ENCODE measurements at places on chromosomes 12 and 14.
A peak's percentile ranks its signal among the peaks of the same experiment; 100 is the strongest.

- DNase-seq, result no peak
Observed at GRCh38 chr12:108835860-108836634, 21.3 kb downstream of the SSH1 start.

DNA sequence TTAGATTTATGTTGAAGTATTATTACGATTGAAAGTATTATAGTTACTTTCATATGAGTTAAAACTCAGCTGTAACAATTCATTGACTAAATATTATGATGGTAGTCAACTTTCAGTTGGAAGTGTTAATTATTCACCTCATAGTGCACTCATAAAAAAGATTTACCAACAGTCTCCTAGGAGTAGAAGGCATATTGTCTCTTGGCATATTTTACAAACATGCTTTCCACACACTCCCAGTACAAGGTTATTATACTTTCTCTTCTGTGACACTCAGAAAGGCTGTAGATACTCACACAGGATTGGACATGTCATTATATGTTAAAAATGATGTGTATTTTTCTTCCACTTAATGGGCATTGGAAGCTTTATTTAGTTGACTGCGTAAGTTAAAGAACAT is 147.1 kb downstream of the NPAS3 start:
- no peak for DNase-seq

- peak; percentile 71 for DNase-seq
Observed at GRCh38 chr12:1662761-1663439, 28.0 kb upstream of the ADIPOR2 start.

GRCh38 chr12:54504550-54504949 is 7.0 kb downstream of the NCKAP1L start:
- no peak for DNase-seq

DNA sequence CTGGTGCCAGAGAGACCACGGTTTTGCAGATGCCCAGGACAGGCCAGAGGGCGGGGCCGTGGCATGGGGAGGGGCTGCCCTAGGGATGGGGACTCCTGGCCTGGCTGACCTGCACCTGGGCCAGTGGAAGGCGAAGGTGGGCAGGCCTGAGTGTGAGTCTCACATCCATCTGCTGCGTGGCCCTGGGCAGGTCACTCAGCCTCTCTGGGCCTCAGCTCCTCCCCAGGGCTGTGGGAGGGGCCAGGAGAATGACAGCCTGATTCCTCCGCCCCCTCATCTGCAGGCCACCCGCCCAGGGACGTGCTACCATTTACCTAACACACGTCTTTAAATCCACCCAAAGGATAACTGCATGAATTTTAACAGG is 90.9 kb downstream of the GALNT9 start:
- DNase-seq, result no peak

- DNase-seq, result no peak
Observed at GRCh38 chr12:56243731-56244181, 13.9 kb downstream of the SLC39A5 start.

- DNase-seq, result no peak
Observed at GRCh38 chr12:111981987-111982386, 31.0 kb downstream of the TMEM116 start.

DNA sequence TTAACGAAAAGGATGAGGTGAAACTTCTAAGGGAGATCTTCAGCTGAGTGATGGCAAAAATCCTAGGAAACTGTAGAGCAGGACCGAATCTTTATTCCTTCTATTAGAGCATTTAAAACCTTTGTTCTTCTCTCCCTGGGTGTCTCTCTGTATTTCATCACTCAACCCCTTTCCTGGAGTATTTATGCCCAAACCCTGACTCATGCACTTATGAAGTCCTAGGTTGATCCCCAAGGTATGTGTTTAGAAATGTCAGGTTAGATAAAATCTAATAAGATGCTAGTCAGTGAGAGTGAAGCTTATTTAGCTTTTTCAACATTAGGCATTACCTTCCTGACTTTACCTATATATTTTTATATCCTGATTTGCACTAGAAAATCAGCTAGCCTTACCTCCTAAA is 239.8 kb upstream of the NPAS3 start:
- DNase-seq, result no peak

- DNase-seq, result no peak
Observed at GRCh38 chr14:28607661-28608060, 158.9 kb upstream of the FOXG1 start.

DNA sequence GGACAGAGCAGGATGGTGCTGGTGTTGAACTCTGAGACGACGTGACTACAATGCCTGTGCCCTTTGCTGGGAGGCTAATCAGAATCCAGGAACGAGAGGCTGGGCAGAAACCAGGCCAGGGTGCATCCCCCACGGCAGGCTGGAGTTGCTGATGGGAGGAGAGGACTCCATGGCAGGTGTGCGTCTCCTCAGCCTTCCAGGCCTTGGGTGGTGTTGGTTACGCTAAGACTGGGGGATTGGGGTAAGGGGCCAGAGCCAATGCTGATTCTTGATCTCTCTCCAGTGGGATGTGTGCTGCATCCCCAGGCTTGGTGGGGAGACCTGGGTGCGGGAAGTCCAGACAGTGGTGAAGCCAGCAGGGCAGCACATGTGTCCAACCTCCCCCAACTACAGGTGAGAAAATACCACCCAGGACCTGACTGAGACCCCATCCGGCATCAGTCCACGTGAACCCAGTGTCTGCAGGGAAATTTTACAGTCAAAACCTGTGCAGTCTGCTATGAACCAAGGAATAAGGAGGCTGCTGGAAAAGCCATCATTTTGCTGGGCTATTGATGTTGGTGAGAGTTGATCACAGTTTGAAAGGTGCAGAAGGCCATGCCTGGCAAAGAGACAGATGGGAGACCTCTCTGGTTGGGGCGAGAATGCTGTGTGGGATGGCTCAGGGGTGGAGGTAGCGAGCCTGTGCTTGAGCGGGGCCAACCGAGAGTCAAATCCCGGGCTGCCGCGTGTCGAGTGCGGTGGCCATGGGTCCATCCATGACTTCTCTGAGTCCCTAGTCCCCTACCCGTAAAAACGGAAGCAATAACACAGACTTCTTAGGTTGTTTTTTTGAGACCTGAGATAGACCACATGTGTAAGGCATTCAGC is 89.8 kb downstream of the NTF3 start:
- DNase-seq, result no peak

- DNase-seq, result no peak
Observed at GRCh38 chr14:79831195-79831892, 380.0 kb downstream of the DIO2 start.

- peak; percentile 49 for DNase-seq
Observed at GRCh38 chr12:12072064-12072760, 1.5 kb downstream of the BCL2L14 start.

DNA sequence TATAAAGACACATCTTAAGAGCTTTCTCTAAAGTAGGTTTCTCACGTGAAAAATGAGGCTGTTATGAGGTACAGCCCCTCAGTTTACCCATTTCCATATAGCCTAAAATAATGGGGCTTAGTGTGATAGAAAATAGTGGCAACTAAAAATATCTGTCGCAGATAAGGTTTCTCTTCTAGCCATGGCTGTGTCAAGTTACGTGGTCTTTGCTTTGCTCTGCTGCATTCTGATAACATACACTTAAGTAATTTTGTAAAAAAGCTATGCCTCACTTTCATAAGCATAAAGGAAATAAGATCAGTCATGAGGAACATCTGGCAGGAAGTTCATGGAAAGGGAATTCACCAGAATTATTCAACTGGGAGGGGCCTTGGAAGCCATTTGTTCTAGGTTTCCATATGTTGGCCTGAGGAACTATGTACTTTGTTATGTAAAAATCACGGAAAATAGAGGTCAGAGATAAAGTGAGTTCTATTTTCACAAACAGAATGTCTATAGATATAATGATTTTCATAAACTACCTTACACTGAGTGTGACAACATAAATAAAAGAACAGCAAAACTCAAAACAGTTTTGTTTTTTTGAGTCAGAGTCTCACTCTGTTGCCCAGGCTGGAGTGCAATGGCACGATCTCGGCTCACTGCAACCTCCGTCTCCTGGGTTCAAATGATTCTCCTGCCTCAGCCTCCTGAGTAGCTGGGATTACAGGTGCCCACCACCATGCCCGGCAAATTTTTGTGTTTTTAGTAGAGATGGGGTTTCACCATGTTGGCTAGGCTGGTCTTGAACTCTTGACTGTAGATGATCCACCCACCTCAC is 195.6 kb upstream of the KRR1 start:
- DNase-seq, result no peak

- DNase-seq, result no peak
Observed at GRCh38 chr12:57628280-57629191, 4.5 kb downstream of the B4GALNT1 start.

- DNase-seq, result no peak
Observed at GRCh38 chr14:65465584-65465983, 53.1 kb downstream of the FUT8 start.

GRCh38 chr12:116563262-116563661 is 4.1 kb downstream of the MAP1LC3B2 start:
- no peak for DNase-seq

GRCh38 chr14:38611928-38612327 is 356.0 kb upstream of the CLEC14A start:
- DNase-seq, result no peak

GRCh38 chr14:88562532-88562830 is 356 bp upstream of the ZC3H14 start:
- DNase-seq, result no peak

GRCh38 chr12:49673446-49674317 is 33.5 kb downstream of the FMNL3 start:
- DNase-seq, result peak; percentile 95
